Heart left ventricle (tissue), 16 donors: ENCODE measurements at places on chromosomes 1 and 21. TPM values are rescaled to one million over a fixed set of nuclear protein-coding genes. Genes with fewer than 3 reads are reported as not detected.

- DNase-seq, result no peak
- H3K36me3 ChIP-seq, result no peaks in the 10 kb centered on the region
- no peak overlapping the region for H3K4me3 ChIP-seq
- H3K27ac ChIP-seq, result no peak overlapping the region
- H3K4me1 ChIP-seq, result no peaks in the 10 kb centered on the region
Observed at GRCh38 chr1:22259551-22260282, 116.8 kb upstream of the WNT4 start.

DNA sequence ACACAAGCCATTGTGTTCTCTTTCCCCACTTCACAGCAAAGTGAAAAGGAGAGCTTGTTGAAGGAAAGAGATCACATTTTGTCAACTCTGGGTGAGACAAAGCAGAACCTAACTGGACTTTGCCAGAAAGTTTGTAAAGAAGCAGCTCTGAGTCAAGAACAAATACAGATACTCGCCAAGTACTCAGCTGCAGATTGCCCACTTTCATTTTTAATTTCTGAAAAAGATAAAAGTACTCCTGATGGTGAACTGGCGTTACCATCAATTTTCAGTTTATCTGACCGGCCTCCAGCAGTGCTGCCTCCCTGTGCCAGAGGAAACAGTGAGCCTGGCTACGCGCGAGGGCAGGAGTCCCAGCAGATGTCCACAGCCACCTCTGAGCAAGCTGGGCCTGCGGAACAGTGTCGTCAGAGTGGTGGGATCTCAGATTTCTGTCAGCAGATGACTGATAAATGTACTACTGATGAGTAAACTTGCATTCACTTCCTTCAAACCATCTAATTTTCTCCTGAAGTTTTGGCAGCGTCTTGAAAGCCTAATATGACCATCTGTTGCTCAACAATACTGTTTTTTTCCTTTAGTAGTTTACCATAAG, 43.7 kb downstream of the BACH1 start:
- no peaks in the 10 kb centered on the region for H3K27me3 ChIP-seq
- peaks cover 50% of the 10 kb centered on the region for H3K36me3 ChIP-seq
- H3K27ac ChIP-seq, result peak overlapping the region; percentile 17
- peak; percentile 76 for DNase-seq

- no peaks in the 10 kb centered on the region for H3K27me3 ChIP-seq
- H3K27ac ChIP-seq, result no peak overlapping the region
- H3K4me3 ChIP-seq, result no peak overlapping the region
Observed at GRCh38 chr21:35611708-35612132, 448.6 kb downstream of the SETD4 start.

GRCh38 chr1:51454554-51454953, 64.5 kb downstream of the EPS15 start:
- no peaks in the 10 kb centered on the region for H3K4me1 ChIP-seq
- no peaks in the 10 kb centered on the region for H3K27me3 ChIP-seq
- H3K4me3 ChIP-seq, result no peak overlapping the region

GRCh38 chr1:231242516-231243198, 1.6 kb downstream of the GNPAT start:
- no peaks in the 10 kb centered on the region for H3K27me3 ChIP-seq
- peak overlapping the region; percentile 91 for H3K4me3 ChIP-seq
- H3K27ac ChIP-seq, result no peak overlapping the region
- H3K36me3 ChIP-seq, result peaks cover 21% of the 10 kb centered on the region
- no peak for DNase-seq
- H3K4me1 ChIP-seq, result peaks cover 24% of the 10 kb centered on the region

DNA sequence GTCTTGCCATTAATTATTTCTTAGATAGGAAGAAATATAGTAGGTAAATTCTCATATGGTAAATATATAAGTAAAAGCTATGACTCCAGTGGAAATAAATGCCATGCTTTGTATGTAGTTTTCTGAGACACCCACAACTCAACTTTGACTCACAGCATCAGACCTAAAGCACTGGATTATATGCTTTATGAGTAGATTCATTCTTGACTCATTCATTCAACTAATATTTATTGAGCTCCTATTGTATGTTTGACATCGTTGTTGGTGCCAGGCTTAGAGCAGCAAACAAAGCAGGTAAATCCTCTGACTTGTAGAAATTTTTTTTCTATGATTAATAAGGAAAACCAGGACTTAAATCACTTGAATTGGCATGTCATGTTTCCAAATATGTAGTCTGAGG, 211.4 kb downstream of the PTPRC start:
- no peak for DNase-seq
- no peaks in the 10 kb centered on the region for H3K4me1 ChIP-seq
- H3K27ac ChIP-seq, result no peak overlapping the region
- H3K36me3 ChIP-seq, result peaks cover 15% of the 10 kb centered on the region
- H3K27me3 ChIP-seq, result no peaks in the 10 kb centered on the region
- H3K4me3 ChIP-seq, result no peak overlapping the region

DNA sequence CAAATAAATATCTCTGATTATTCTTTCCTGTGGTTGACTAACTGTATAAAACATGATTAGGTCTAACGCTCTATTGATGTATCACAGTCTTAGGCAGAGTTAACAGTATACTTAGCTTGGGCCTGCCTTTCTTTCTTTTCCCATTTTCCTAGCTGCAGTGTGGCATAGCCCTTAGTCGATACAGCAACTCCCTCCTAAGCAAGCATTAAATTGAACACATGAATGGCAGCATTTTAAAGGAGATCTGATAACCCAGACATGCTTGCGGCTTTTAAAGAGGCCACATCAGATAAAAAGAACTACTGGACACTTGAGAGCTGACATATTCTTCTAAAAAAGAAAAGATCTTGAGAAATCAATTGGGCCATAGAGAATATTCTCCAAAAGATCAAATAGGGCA, 312.0 kb upstream of the TMPRSS15 start:
- no peaks in the 10 kb centered on the region for H3K4me1 ChIP-seq
- no peak overlapping the region for H3K27ac ChIP-seq
- H3K27me3 ChIP-seq, result no peaks in the 10 kb centered on the region
- DNase-seq, result no peak
- H3K36me3 ChIP-seq, result no peaks in the 10 kb centered on the region

GRCh38 chr1:1082239-1082775, 8.2 kb upstream of the RNF223 start:
- DNase-seq, result no peak
- no peak overlapping the region for H3K4me3 ChIP-seq
- no peaks in the 10 kb centered on the region for H3K36me3 ChIP-seq
- H3K27me3 ChIP-seq, result no peaks in the 10 kb centered on the region

GRCh38 chr1:53078333-53079101, 16.5 kb downstream of the PODN start:
- no peak overlapping the region for H3K27ac ChIP-seq
- peaks cover 51% of the 10 kb centered on the region for H3K36me3 ChIP-seq
- DNase-seq, result no peak
- no peaks in the 10 kb centered on the region for H3K27me3 ChIP-seq

DNA sequence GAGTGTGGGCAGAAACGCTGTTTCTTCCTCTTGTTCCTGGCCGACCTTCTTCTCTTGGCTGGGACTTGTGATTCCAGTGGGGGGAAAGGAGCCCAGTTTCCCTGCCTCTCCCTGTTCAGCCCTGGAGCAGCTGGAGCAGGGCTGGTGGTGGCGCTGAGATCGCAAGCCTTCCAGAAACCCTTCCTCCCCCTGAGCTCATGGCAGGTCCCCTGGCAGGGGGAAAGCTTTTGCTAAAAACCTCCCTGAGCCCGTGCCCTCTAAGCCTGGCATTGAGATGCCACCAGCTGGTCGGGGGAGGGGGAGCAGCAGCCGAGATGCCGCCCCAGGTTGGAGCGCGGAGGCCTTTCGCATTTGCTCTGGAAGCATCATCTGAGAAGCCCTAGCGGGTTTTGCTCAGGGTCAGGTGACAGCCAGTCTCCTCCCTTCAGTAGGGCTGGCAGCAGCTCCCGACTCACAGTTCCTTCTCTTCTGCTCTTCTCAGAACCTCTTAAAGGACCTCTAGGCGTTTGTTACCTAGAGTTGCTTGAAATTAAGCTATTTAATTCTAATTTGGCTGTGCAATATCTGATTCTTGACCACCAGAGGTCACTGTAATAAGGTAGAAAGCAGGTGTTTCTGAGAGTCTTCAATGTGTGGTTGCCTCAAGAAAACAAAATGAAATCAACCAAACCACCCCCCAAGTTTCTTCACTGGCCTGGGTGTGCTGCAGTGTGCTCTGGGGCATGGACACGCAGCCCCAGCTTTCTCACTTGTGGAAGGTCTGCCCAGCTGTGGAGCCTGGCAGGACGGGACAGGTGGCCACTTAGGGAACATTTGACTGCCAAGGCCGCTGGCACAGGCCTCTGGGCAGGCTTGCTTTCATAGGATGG, 257.3 kb downstream of the CAMTA1 start:
- H3K4me1 ChIP-seq, result no peaks in the 10 kb centered on the region
- no peak for DNase-seq
- no peak overlapping the region for H3K27ac ChIP-seq
- no peak overlapping the region for H3K4me3 ChIP-seq

- no peak for DNase-seq
- no peaks in the 10 kb centered on the region for H3K27me3 ChIP-seq
- H3K4me1 ChIP-seq, result peaks cover 3% of the 10 kb centered on the region
- no peak overlapping the region for H3K27ac ChIP-seq
- H3K4me3 ChIP-seq, result no peak overlapping the region
- H3K36me3 ChIP-seq, result no peaks in the 10 kb centered on the region
Observed at GRCh38 chr1:101216623-101217022, 20.2 kb upstream of the S1PR1 start.

- no peak overlapping the region for H3K27ac ChIP-seq
- H3K4me1 ChIP-seq, result no peaks in the 10 kb centered on the region
- H3K4me3 ChIP-seq, result no peak overlapping the region
- no peaks in the 10 kb centered on the region for H3K36me3 ChIP-seq
- H3K27me3 ChIP-seq, result peaks cover 17% of the 10 kb centered on the region
- DNase-seq, result no peak
Observed at GRCh38 chr1:37255136-37255795, 219.1 kb upstream of the ZC3H12A start.

DNA sequence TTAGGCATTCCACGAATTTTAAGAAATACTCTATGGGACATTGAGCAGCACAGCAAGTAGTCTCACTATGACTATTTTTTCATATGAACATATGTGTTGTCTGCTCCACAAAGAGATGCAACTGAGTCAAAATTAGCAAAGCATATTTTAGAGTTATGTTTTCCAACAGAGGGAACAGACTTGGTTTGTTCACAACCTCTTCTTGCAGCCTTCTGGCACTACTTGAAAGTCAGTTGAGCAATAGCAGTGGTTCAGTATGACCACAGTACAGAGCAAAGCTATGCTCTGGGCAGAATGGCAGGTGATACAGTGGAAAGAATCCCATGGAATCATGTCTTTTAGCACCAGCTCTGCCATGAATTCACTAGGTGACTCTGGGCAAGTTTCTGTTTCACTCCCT, 5.2 kb downstream of the CCN1 start:
- no peak overlapping the region for H3K4me3 ChIP-seq
- H3K4me1 ChIP-seq, result peaks cover 10% of the 10 kb centered on the region
- peaks cover 9% of the 10 kb centered on the region for H3K36me3 ChIP-seq
- H3K27ac ChIP-seq, result no peak overlapping the region
- H3K27me3 ChIP-seq, result no peaks in the 10 kb centered on the region

DNA sequence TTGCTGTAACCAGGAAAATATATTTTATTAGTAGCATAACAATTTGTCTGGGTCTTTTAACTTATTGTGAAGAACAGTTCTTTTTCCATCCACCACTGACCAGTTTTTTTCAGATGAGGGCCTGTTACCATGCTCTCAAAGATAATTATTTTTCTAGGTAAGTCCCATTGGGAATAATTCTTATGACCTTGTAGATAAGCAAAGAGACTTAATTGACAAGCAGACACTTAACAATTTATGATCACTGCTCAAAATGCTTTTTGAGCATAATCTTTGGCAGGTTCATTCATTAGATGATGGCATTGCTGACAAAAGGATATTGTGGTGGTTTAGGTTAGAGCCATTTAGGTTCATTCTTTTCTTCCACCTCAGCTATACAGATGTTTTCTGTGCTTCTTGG, 6.6 kb downstream of the SNX27 start:
- H3K27me3 ChIP-seq, result no peaks in the 10 kb centered on the region
- no peak overlapping the region for H3K4me3 ChIP-seq
- no peak overlapping the region for H3K27ac ChIP-seq
- no peak for DNase-seq
- H3K36me3 ChIP-seq, result no peaks in the 10 kb centered on the region

GRCh38 chr1:157399343-157399983, 152.9 kb downstream of the FCRL5 start:
- no peak overlapping the region for H3K4me3 ChIP-seq
- no peaks in the 10 kb centered on the region for H3K36me3 ChIP-seq
- no peaks in the 10 kb centered on the region for H3K4me1 ChIP-seq

GRCh38 chr1:191870490-191870889, 287.8 kb upstream of the RGS18 start:
- no peaks in the 10 kb centered on the region for H3K36me3 ChIP-seq
- H3K4me1 ChIP-seq, result no peaks in the 10 kb centered on the region
- no peak overlapping the region for H3K27ac ChIP-seq
- no peaks in the 10 kb centered on the region for H3K27me3 ChIP-seq
- DNase-seq, result no peak
- no peak overlapping the region for H3K4me3 ChIP-seq

DNA sequence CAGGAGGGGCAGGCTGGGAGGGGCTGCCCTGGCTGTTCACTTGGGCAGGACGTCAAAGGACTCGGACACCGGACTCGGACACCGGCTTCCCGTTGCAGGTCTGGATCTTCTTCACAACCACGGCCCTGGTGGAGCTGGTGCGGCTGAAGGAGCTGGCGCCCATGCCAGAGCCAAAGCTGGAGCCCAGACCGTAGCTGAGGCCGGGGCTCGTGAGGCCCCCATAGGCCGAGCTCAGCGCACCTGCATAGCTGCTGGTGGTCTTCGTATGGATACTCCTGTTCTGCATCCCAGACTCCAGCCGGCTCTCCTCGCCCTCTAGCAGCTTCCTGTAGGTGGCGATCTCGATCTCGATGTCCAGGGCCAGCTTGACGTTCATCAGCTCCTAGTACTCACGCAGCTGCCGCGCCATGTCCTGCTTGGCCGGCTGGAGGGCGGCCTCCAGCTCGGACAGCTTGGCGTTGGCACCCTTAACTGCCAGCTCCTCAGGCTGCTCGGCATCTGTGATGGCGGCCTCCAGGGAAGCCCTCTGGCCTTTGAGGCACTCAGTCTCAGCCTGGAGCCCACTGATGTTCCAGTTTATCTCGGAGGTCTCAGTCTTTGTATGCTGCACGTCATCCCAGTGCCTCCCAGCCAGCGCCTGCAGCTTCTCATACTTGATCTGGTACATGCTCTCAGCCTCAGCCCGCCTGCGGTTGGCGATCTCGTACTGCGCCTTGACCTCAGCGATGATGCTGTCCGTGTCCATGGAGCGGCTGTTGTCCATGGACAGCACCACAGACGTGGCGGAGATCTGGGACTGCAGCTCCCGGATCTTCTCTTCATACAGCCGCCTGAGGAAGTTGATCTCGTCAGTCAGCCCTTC, 15.1 kb upstream of the KLF17 start:
- H3K27ac ChIP-seq, result no peak overlapping the region
- no peaks in the 10 kb centered on the region for H3K27me3 ChIP-seq
- no peak for DNase-seq
- no peaks in the 10 kb centered on the region for H3K36me3 ChIP-seq

- no peak for DNase-seq
- H3K27me3 ChIP-seq, result no peaks in the 10 kb centered on the region
- H3K4me1 ChIP-seq, result no peaks in the 10 kb centered on the region
- H3K36me3 ChIP-seq, result no peaks in the 10 kb centered on the region
- H3K4me3 ChIP-seq, result no peak overlapping the region
Observed at GRCh38 chr1:69197816-69198215, 369.9 kb upstream of the LRRC7 start.

Gene FAM72D
- 0.35 TPM for total RNA-seq

Gene PPP1R8
- total RNA-seq, result 31.3 TPM

Gene NEK7
- 499 TPM for total RNA-seq

Gene KIF14
- 0.04 TPM for total RNA-seq

Gene AKNAD1
- not detected for total RNA-seq

Gene IGSF3
- 9.9 TPM for total RNA-seq

Gene OR2L5
- total RNA-seq, result not detected

Gene KCNJ15
- total RNA-seq, result 0.07 TPM

Gene EPRS1
- total RNA-seq, result 67.9 TPM
